ENCODE measurements at places on chromosomes 3 and 15.

DNA sequence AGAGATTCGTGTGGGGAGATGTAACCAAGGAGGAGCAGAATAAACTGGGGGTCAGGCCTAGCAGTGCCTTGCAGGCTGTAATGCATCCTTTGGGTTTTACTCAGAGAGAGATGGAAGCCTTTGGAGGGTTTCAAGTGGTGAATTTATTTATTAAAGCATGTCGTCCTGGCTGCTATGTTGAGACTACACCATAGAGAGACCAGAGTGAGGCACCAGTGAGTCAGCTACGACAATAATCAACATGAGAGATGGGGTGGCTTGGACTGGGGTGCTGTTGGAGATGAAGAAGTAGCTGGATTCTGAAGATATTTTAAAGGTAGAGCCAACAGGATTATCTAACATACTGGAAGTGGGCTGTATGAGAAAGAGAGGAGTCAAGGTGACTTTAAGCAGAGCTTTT, 335.3 kb upstream of the ARHGEF26 start:
- DNase-seq = no peak

GRCh38 chr3:54541369-54541768, 386.5 kb downstream of the LRTM1 start:
- no peak for DNase-seq

GRCh38 chr3:71149959-71150954, 433.3 kb downstream of the FOXP1 start:
- DNase-seq = peak; percentile 80

DNA sequence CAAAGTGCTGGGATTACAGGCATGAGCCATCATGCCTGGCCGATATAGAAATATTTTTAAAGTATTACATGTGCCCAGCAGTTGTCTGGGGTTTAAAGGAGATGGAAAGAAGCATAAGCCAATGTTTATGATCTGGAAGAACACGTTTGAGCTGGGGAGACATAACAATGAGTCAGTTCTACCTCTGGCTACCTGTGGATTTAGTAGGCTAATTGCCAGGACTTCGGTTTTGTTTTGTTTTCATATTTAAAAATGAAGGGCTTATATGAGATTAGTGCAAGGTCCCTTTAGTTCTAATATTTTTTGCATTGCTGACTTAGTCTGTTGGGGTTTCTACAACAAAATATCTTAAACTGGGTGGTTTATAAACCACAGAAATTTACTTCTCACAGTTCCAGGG, 22.9 kb upstream of the TNFSF10 start:
- DNase-seq = no peak

GRCh38 chr15:80920271-80920699, 69.3 kb downstream of the MESD start:
- no peak for DNase-seq

DNA sequence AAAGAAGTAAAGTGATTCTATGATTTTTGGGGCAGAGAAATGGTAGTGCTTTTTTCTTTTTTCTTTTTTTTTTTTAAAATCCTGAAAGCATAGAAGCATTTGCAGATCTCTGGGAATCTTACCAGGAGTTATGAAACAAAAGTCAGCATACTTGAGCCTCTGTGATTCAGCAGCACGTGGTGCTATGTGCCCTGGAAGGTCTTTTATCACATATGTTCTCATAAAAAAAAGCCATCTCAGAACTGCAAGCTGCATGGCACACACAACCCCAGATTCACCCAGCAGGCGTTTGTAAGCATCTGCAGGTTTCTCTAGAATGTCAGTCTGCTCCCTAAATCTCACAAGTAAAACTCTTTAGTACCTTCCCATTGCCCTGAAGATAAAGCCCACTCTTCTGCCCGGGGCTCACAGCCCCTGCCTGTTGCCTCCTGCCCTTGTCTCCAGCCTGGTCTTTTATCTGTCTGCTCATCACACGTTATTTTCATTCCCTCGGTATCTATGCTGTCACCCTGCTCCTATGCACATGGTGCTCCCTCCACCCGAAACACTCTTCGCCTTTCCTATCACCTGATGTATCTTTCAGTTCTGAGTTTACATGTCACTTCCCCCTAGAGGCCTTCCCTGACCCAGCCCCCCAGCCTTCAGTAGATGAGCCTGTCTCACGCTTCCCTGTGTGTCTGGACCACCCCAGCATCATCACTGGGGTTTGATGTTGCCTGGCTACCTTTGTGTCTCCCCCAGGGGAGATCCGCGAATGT, 72.4 kb downstream of the CHDH start:
- DNase-seq = no peak

DNA sequence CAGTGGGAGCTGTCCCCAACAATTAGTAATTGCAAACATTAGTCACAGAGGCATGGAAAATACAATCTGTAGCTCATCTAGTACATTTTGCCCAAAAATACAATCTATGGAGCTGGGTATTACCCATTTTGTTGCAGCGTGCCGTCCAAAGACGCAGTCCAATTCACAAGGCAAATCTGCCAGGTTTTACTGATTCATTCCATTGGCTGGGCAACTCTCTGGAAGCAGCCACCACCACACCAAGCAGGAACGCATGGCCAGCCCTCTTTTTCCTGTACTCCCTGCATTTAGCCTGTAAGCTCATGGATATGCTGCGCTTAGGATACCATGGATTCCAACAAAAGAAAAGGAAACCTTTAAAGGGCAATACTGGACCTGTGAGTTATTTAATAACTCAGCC, 60.5 kb upstream of the ARRDC4 start:
- DNase-seq = no peak

DNA sequence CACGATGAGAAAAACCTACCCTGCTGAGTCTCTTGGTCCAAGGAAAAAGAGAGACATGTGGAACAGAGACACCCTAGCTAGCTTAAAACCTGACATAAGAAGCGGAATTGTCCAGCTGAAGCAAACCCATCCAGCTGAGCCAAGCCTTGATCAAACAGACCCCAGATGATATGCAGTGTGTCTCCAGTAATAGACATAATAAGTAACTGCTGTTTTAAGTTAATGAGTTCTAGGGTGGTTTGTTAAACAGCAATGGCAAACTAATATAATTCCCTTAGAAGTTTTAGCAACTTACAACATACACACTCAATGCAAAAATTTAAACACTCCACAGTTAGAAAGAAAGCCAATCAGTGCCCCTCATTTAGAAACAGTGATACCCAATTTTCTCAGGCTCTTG, 26.8 kb upstream of the ZNF385D start:
- no peak for DNase-seq

GRCh38 chr3:153925841-153926514, 195.2 kb upstream of the ARHGEF26 start:
- DNase-seq = no peak

GRCh38 chr3:146903927-146904326, 298.8 kb upstream of the PLSCR5 start:
- DNase-seq = no peak

DNA sequence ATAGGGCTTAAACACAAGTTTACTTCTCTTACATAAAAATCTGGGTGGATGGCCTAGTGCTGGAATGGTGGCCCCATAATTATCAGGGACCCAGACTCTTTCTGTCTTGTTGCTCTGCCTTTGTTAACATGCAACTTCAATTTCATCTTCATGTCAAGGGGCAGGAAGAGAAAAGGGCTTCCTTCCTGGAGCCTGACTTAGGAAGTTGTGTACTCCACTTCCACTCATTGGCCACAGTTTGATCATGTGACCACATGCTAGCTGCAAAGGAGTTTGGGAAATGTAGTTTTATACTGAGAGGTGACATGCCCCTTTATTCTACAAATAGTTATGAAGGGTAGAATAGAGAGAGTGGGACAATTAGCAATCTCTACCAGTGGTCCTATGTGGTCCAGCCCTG, 39.3 kb downstream of the RHCG start:
- DNase-seq = peak; percentile 37

DNA sequence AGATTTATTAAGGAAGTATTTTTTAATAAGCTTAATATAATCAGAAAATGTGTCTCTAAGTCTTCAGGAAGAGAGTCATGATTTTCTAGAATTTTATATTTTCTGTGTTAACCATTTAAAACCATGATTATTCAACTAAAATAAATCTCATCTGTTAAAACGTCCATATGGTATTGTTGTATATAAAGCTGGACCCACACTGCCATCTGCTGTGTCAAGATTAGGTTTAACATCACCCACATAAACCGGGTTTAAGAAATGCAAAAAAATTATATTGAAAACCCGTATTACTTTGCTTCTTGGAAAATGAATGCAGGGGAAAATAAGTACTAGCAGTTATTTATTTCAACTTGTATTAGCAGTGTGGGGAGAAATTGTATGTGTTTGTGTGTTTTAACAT, 9.5 kb upstream of the CCDC66 start:
- peak; percentile 21 for DNase-seq

Data from NCI-H2171 treated with DMSO at 0.1 percent for 48 hours (cell line).